Activated naive CD4-positive, alpha-beta T cell (primary cell): ENCODE measurements at places on chromosomes 12 and 14.

DNA sequence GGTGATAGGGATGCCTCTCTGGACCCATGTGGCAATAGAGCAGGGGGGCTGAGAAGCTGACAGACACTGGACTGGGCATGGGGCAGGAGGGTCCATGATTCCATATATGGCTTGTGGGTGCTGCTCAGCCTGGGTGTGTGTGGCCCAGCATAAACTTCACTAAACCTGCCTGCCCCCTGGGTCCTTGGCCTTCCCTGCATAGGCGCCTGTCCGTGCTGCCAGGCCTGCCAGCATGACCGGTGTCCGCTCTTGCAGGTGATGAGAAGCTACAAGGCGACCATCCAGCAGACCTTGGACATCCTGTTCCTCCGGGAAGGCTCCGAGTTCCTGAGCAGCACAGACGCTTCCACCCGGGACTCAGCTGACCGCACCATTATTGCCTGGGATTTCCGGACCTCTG lies 61.6 kb downstream of the BEGAIN start:
- no peak for DNase-seq

DNA sequence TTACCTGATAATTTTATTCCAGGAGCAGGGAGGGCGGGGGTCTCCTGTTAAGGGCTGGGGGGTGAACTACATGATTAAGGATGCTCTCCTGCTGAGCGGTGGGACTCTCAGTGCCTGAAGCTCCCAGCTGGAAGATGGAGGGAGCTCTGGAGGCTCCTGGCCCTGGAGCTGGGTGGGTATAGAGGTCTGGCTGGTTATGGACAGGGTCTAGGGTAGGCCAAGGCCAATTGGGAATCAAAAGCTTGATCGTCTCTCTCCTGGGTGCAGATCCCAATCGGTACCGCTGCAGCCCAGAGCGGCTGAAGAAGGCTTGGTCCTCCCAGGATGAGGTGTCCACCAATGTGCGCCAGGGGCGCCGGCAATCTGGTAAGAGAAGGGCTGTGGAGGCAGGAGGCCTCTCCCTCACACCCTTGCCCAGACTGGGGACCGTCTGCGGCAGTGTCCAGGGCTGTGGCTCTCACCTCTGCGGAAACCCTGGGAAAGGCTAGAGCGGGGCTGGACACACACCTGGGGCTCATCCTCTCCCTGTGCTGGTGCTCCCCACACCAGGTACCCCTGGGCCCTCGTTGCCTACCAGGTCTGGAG lies 28.4 kb downstream of the PLEKHG3 start:
- no peak for DNase-seq

- DNase-seq, result no peak
These were observed 17.6 kb downstream of the DUSP6 start for GRCh38 chr12:89334548-89335169.

- DNase-seq, result no peak
These were observed 60.1 kb downstream of the SEL1L start for GRCh38 chr14:81473456-81474147.

- DNase-seq, result no peak
These were observed 212.8 kb upstream of the KITLG start for GRCh38 chr12:88793096-88793495.

DNA sequence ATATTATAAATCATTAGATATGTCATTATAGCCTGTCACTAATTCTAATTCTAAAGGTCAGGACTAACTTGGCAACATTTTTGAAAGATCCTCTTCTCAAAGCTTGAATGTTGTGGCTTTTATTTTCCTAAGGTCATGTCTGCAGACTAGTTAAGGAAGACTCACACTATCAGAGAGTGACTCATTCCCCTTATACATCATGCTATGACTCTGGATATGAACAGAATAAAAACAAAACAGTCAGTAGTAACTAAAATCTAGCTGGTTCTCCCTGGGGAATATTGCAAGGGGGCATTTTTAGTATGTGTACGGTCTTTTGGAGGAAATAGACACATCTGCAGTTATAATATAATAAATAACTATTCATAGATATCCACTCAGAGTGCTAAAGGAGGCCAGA lies 170.6 kb downstream of the SLC2A13 start:
- no peak for DNase-seq

DNA sequence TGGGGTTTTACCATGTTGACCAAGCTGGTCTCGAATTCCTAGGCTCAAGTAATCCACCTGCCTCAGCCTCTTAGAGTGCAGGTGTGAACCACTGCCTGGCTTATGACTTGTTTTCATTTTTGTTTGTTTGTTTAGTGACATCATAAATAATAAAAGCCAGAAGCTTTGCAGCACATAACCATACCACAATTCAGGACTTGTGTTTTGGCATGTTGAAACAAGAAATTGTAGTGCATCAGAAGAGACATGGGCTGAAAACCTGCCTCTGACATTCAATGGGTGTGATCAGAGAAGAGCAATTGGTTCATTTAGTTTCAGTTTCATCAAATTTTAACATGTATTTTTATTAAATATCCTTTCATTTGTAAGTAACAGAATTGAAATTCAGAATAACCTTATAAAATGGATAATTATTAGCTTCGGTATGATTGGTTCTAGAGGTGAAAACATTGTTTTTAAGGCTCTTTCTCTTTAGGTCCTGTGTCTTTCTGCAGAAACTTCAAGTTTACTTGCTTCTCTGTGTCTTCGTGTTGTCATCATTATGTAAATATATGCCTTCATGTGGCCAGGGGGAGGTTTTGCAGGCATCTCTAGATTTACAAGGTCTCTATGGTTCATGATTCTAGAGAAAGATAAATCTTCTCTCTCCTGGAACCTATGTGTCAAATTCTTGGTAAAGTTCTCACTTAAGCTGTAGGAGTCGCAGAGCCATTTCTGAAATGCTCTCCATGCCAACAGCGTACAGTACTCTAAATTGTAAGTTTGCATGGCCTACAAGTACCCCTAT lies 312.0 kb downstream of the KCNC2 start:
- no peak for DNase-seq

DNA sequence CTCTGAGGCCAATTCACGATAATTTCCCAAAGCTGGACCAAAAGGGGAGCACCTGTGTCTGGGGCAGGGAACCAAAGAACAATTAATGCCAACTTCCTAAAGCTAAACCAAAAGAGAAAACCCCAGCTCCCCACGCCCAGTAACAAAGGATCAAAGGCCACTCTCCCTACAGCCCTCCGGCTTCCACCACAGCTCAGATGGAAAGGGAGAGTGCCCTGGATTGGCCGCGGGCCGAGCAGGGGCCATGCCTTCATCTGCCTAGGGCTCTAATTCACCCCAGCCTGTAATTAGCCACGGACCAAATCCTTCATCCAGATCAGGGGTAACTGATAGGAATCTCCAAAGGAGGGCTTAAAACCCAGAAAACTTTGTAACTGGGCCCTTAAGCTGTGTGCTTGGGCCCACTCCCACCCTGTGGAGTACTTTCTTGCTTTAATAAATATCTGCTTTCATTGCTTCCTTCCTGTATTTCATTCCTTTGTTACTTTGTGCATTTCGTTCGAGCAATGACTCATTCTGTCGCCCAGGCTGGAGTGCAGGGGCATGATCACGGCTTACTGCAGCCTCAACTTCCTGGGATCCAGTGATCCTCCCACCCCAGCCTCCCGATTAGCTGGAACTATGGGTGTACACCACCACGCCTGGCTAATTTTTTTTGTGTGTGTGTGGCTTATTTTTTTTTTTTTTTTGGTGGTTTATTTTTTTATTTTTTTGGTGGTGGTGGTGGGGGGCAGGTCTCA lies 65.5 kb upstream of the PPP4R3A start:
- no peak for DNase-seq

DNA sequence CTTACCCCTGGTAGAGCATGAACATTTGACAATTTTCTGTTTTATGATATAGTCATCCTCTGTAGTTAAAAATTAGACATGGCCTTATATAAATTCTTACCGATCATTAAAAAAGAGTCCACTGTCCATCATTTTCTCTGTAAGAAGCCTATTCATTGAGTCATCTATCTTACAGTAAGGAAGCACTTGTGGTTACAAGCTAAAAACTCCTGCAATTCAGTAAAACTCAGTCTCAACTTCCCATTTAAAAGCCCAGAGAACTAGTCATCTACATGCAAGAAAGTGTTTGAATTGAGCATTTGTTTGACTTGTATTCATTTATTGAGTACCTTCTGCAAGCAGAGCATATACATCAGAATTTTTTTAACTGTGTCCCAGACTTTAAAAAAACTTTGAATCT lies 63.3 kb downstream of the GTF2A1 start:
- DNase-seq, result no peak

DNA sequence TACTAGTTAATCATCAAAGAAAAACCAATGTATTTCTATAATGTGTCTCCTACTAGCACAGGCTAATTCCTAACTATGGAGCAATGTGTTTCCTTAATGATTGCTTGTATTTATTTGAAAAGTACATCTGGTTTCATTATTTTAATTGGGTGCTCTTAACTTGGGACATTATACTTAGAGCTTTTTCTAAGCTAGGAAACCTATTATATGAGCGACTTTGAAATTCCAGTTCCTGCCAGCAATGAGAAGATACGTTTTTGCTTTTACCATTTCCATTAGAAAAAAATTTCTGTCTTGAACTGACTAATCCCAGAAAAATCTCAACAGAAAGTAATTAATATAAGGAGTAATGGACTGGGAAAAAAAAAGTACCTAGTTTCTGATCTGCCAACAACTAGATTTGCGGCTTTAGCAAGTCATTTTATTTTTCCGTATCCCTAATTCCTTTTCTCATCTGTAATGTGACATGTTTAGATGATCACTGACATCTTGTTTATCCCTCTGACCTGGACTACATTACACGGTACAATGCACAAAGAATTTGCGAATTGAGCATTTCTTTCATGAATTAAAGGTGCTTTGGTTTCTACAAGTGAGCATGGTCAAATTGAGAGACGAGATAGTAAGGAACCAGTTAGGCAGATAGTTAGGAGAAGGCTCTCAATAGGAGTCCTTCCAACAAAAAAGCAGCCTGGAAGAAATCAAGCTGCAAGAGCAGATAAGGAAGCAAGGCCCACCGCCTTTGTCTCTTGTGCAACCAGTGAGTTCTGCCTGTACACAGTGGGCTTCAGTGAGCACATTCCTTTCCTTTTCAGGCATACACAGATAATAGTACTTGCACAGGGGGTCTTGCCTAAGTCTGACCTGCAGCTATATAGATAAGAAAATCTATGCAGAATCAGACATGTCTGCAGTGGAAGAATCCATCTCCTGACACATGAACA lies 1765.0 kb upstream of the FLRT2 start:
- no peak for DNase-seq

DNA sequence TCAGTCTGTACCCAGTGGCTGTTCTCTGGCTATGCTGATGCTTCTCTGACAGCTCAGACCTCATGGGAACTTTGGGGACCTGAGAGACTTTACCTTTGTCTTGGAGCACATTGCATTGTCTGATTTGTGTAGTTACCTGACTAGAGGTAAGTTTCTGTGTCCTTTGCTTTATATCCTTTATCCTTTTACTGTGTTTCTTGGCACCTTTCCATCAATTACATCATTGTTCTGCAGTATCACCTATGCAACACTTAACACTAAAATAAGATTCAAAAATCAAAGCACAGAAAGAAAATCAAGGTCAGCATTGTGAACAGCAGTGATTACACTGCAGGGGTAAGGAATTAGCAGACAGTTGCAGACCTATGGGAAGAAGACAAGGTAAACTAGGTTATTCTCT lies 43.8 kb downstream of the SLC35F4 start:
- no peak for DNase-seq

DNA sequence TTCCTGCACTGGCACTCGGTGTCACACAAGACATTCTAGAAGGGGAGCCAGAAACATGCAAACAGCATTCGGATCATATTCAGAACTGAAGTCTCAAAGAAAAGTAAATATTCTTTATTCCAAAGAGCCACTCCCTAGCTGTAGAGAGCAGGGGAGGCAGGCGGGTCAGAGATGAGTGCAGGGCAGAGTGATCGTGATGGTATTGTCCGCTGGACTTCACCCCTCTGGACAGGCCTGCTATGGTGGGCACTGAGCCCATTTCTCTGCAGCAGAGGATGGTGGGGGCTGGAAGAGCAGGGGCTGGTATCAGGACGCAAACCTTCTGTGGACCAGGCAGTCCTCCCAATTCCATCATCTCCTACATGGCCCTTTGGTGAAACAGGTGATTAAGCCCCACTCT lies 25.6 kb downstream of the IRF2BPL start:
- DNase-seq, result no peak

- no peak for DNase-seq
These were observed 103.6 kb downstream of the SSPN start for GRCh38 chr12:26298785-26299621.

- DNase-seq, result no peak
These were observed 84.6 kb upstream of the GRIN2B start for GRCh38 chr12:14066021-14066420.

- no peak for DNase-seq
These were observed 259.7 kb upstream of the DCN start for GRCh38 chr12:91441993-91442952.

GRCh38 chr14:58280954-58281787 lies 17.2 kb upstream of the ARID4A start:
- DNase-seq, result no peak

DNA sequence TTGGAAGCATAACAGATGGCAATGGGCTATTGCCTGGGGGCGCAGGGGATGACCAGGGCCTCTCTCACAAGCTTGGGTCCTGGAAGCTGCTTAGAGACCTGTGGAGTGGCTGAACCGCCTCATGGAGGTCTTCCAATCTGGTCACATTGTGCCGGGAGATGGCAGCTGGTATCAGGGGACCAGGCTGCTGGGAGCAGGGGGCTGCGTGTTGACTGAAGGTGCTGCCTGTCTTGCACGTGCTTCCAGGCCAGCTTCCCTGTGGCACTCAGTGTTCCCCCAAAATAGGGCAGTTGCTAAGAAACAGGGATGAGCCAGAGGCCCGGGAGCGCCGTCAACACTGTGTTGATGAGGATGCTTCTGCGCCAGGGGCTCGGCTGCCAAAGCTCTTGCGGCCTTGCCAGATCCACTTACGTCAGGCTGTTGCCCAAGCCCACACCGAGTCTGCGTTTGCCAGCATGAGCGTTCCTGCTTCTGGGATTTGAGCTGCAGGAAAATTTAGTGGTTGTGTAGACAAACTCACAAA lies 39.8 kb downstream of the ELK3 start:
- DNase-seq, result no peak

DNA sequence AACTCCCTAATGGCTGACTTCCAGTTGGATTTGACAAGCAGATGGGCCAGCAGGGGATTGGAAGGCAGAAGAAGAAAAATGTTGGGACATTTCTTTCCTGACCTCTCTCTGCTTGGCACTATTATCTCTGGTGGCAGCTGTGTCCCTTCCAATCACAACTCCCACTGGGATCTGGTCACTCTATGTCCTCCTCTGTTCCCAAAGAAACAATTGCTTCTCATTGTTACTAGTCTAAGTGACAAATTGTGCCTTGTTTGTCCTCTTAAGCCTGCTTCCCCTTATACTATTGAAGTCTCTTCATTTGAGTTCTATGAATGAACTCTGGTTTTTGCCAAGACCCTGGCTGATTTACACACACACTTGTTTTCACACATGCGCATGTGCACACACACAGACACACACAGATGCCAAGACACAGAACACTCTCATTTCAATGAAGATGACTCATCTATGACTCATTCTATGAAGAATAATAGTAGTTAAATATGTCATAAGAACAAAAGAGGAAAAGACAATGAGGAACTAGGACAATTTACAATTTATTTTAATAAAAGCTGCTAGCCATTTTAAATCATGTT lies 83.0 kb upstream of the FAR2 start:
- DNase-seq, result no peak

GRCh38 chr14:36333119-36333518 lies 12.7 kb upstream of the MBIP start:
- DNase-seq, result no peak
